ENCODE measurements at places on chromosomes 6 and 20. TPM values are rescaled to one million over a fixed set of nuclear protein-coding genes. Genes with fewer than 3 reads are reported as not detected.

GRCh38 chr20:61567204-61567603, 315.1 kb downstream of the CDH4 start:
- no peak for DNase-seq

DNA sequence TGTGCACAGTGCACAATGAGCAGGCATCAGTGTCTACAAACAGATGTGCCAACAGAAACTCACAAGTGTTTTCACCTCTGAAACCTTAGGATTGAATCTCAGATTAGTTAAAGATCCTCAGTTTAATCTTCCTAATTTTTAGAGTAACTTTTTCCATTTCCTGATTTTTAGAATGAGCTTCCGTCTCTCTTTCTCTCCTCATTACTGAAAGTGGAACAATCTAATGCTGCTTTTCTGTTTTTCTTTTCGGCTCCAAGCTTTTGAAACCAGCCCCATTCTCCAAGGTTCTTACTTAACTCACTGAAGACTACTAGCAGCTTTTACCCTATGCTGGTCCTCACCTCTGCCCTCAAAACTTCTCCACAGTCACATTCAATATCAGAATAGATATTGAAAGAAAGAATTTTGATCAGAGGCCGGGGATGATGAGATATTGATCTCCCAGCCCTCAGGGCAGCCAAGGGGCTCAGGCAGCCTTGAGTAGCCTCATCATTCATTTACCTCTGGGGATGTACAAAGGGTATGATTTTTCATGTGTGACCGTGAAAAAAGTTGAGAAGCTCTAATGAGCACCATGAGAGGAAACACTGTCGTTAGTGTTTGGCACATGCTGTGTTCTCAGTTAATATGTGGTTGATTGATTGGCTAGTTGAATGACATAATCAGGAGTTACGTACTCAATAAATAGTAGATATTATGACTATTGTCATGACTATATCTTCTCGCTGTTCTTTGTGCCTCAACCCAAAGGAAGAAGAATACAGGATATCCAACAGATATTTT, 11.9 kb upstream of the STK38 start:
- no peak for DNase-seq

- DNase-seq: peak; percentile 9
These were observed 25.7 kb upstream of the BTBD3 start for GRCh38 chr20:11891776-11892545.

GRCh38 chr6:134031696-134032255, 20.6 kb downstream of the SLC2A12 start:
- DNase-seq: no peak

GRCh38 chr20:49306903-49307620, 29.2 kb upstream of the ZNFX1 start:
- DNase-seq: no peak

DNA sequence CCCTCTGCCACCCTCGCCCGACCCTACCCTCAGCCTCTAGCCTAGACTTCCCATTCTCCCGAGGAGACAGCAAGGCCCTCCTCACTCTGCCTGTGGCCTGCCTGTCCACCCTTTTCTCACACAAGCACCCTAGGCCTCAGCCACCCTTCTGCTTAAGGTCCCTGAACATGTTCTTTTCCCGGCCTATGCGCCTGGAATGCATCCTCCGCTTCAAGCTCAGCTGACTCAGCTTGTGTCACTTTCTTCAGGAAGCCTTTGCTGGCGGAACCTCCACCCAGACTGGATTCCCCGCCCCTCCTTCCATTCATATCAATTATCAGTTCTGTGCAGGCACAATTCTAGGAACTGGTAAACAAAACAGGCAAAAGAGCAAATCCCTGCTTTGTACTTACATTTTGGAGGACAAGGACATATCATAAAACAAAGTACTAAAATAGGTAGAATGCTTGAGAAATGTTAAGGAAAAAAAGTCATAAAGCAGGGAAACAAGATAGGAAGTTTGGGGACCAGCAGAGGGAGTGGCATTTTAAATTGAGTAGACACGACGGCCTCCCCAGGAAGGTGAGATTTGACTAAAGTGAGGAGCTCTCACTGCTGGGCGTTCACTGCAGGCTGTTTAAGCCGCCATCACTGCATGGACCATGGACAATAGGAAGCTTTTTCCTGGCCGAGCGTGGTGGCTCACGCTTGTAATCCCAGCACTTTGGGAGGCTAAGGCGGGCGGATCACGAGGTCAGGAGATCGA, 17.9 kb upstream of the SNHG17 start:
- no peak for DNase-seq

GRCh38 chr20:53258741-53259140, 286.6 kb downstream of the TSHZ2 start:
- DNase-seq: no peak

GRCh38 chr6:130836055-130836640, 8.9 kb downstream of the SMLR1 start:
- DNase-seq: no peak

DNA sequence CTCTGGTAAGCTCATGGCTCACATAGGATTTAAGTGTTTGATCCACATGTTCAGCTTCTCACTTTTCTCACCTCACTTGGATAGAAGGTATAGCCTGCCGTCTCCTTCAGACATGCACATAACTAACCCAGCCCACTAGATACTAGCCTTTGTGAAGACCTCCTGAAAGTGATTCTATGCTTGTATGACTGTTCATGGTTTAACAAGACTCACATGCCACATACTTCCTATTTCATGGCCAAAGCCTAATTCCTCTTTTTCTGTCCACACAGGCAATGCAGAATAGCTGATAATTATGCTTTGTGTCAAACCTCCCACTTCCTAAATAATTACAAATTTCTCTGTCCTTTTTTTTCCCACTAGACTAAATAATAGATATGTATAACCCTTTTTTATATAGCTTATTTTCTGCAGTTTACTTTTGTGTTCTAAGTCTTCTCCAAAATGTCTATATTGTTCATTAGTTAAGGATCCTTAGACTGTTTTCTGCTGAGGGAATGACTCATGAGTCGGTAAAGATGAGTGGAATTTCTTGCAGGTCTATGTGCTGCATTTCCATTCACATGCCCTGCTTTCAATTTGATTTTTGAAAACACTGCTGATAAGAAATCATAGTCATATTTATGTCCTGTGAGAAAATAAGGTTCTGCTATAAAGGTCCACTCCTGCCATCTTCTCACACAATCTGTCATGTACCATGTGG, 43.0 kb downstream of the HDDC2 start:
- DNase-seq: no peak

GRCh38 chr20:50111829-50112495, 988 bp downstream of the UBE2V1 start:
- no peak for DNase-seq

- DNase-seq: no peak
These were observed 50.2 kb downstream of the COL12A1 start for GRCh38 chr6:75155631-75156030.

DNA sequence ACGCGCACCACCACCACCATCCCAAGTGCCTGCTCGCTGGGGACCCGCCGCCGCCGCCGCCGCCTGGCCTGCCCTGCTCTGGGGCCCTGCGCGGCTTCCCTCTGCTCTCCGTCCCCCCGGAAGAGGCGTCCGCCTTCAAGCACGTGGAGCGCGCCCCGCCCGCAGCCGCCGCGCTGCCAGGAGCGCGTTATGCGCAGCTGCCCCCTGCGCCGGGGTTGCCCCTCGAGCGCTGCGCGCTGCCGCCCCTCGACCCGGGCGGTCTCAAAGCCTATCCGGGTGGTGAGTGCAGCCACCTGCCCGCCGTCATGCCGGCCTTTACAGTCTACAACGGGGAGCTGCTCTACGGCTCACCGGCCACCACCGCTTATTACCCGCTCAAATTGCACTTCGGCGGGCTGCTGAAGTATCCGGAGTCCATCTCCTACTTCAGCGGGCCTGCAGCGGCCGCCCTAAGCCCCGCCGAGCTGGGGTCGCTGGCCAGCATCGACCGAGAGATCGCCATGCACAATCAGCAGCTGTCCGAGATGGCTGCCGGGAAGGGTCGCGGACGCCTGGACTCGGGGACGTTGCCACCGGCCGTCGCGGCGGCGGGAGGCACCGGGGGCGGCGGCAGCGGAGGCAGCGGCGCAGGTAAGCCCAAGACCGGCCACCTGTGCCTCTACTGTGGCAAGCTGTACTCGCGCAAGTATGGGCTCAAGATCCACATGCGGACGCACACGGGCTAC, 7.2 kb downstream of the PRDM13 start:
- DNase-seq: no peak

- DNase-seq: no peak
These were observed at the start of gene PTCHD4 for GRCh38 chr6:48111143-48111506. TSS of gene PTCHD4 (minus strand) at chr6:48111197. CDS start at chr6:48068957, 42,240 bp downstream.

DNA sequence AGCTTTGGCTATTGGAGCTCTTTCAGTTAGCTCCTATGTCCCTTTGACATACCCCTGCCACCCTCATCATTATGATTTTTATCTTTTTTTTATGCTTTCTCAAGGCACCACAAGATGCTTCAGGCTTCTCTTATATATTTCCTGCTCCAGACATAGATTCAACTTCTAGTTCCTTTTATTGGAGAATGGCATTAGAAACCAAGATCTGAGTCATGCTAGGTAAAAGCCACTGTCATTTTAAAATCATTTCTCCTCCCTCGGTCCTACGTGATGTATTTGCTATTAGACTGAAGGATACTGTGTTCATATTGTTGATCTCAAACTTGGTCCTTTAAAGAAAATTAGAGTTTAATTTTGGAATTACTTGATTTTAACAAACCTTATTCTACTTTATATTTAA, 8.3 kb downstream of the TENT5A start:
- no peak for DNase-seq

DNA sequence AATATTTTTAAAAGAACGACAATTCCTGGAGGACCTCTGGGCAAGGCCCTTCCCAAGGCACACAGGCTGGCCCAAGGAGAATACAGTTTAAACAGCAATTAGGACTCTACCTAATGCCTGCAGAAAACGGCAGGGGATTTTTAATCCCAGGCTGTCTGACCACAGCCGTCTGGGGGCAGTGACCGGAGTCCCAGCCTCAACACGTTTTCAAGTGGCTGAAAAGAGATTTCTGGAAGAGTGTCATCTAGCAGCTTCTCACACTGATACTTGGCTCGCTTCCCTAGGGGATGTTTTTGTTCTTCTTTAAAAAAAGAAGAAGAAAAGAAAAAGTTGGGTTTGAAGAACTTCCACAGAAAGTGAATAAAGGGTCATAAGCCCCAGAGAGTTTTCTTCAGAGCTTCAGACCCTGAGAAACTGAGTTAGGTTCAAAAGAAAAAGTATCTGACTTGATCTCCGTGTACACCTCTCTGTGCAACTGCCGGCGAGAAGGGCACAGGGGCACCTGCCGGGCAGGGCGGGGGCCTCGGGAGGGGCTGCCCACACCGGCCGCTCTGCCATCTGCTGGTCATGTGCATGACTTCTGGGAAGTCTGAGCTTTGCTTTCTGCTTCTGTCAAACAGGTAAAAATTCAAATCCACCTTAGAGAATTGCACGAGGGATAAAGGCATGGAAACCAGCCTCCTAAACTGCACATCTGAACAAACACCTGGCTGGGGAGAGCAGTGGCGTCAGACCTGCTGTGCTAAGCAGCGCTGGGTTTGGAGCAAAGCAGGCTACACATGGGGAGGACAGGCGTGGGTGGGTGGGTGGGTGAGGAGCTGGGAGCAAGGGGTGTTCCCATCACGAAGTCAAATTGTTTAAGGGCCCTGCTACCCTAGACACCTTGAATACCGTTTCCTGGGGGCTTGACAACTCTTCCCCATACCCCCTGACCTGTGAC, 33.0 kb downstream of the RRBP1 start:
- DNase-seq: no peak

DNA sequence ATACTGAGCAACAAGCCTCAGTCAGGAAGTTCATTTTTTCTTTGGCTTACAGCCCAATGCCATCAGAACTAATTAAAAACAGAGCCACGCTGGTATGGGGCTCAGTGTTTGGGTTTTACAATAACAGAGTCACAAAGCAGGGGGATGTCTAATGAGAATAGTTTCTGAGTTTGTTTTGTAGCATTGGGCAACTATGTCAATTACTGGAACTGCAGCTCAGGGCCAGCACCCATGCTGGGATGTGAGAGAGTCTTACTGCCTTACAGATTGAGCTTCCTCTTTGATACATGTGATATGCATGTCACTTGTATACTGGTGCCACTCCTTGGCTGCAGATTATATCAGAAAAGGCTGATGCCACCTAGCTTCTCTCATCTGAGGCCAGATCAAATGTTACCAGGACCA, 117.6 kb downstream of the TFAP2B start:
- DNase-seq: no peak

DNA sequence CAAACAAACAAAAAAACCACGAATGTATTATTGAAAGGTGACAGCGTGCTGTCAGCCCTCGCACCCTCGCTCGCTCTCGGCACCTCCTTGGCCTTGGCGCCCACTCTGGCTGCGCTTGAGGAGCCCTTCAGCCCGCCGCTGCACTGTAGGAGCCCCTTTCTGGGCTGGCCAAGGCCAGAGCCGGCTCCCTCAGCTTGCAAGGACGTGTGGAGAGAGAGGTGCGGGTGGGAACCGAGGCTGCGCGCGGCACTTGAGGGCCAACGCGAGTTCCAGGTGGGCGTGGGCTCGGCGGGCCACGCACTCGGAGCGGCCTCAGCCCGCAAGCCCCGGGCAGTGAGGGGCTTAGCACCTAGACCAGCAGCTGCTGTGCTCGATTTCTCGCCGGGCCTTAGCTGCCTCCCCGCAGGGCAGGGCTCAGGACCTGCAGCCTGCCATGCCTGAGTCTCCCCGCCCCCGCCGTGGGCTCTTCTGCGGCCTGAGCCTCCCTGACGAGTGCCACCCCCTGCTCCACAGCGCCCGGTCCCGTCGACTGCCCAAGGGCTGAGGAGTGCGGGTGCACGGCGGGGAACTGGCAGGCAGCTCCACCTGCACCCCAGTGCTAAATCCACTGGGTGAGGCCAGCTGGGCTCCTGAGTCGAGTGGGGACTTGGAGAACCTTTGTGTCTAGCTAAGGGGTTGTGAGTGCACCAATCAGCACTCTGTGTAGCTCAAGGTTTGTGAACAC, 20.9 kb upstream of the MBOAT1 start:
- DNase-seq: no peak

DNA sequence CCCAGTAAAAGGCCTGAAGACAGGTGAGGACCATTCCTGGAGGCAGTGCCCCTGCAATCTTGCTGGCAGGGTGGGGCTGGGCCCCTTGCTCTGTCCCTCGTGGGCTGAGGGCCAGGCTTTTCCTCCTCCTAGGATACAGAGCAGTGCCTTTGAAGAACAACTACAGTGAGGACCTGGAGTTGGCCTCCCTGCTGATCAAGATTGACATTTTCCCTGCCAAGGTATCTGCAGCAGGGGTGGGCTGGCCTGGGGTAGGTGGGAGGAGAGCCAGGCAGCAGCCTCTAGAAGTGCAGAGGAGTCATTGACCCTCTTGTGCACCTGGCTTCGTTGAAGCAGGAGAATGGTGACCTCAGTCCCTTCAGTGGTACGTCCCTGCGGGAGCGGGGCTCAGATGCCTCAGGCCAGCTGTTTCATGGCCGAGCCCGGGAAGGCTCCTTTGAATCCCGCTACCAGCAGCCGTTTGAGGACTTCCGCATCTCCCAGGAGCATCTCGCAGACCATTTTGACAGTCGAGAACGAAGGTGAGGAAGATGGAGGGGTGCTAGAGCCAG, 36.5 kb downstream of the PLCG1 start:
- no peak for DNase-seq

The SNRNP48 gene
- 24.0 TPM for total RNA-seq

The ZNF512B gene
- 15.8 TPM for total RNA-seq

The PSORS1C2 gene
- total RNA-seq: not detected

The C6orf141 gene
- 1.2 TPM for total RNA-seq

The MAK gene
- total RNA-seq: 0.16 TPM

The TINAG gene
- 0.16 TPM for total RNA-seq

The VSX1 gene
- total RNA-seq: not detected

All from occipital lobe (tissue), 3 donors.